Stimulated activated CD4-positive, alpha-beta T cell treated with anti-CD3 and anti-CD28 coated beads, Interleukin-15, amount 100 ng/mL, for 1 hour (primary cell): ENCODE measurements at places on chromosomes 1 and 21.

DNA sequence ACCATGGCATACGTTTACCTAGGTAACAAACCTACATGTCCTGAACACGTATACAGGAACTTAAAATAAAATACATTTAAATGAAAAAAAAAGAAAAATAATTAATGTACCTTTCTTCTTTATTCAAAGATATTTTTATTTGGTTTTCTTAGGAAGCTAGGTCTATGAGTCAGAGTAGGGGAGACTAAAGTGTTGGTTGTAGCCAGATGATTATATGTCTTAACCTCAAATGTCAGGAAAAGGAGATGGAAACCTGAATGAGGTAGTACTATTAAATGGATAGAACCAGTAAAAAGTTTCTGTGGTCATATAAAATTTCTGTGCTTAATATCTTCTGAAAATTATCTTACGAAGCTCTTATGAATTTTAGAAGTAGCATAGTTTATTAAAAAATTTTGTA is 275.8 kb downstream of the KCTD3 start:
- DNase-seq = no peak

DNA sequence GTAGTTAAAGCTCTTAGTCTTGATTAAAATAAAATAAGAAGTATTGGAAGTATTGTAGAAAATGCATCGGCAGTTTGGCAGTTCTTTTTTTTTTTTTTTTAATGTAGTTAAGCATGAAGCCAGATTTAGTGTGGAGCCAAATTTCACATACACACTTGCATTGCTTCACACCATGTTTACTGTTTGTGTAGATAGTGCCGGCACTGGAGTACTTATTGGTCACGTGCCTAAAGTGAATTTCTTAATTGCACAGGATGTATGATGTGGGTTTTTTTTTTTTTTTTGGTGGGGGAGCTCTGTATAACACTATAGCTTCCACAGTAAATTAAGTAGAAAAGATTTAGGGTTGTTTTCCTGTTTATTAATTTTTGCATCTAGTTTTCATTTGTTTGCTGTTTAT is 21.2 kb upstream of the TMEM61 start:
- DNase-seq = no peak

DNA sequence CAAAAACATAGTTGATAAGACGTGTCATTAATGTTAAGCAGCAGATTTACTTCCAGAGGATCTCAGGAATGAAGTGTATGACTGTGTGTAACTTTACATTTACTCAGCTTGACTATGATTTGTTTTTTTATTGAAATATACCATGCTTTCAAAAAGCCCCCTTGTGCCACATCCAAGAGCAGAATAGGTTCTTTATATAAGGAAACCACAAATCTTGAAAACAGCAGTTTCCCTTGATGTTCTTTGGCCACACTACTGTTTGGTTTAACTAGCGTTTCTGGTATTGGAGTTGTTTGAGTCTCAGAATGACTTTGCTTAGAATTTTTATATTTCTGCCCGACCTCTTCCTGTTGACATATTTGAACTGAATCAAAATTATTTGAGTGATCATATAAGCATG is 25.0 kb downstream of the LRRC8C start:
- DNase-seq = no peak

DNA sequence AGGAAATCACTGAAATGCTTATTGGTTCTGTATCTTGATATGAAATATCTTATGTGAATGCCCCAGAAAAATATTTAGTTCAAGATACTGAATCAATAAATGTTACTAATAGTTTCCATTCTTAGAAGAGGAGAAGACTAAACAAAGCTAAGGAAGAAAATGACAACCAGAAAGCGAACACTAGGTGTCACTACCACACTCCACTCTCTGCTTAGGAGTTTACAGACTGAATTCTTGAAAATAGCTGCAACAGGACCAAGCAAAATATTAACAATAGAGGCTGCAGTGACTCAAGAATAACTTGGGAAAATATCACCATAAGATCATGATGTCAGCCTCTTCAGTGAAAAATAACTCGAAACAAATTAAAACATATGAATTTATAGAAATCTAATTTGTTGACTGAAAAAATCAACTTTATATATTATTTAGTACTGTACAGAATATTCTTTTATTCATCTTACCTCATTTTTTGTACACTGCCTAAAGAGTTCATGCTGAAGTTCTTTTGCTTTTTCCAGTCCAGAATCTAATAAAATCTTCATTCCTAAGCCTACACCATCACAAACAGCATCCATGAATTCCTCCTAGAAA is 61.6 kb downstream of the KIF14 start:
- DNase-seq = no peak

GRCh38 chr1:212396638-212397037 is 18.0 kb downstream of the PACC1 start:
- no peak for DNase-seq

GRCh38 chr1:1601564-1602303 is 1.8 kb upstream of the FNDC10 start:
- no peak for DNase-seq

GRCh38 chr1:248406721-248407692 is 4.2 kb downstream of the OR2T1 start:
- DNase-seq = no peak

DNA sequence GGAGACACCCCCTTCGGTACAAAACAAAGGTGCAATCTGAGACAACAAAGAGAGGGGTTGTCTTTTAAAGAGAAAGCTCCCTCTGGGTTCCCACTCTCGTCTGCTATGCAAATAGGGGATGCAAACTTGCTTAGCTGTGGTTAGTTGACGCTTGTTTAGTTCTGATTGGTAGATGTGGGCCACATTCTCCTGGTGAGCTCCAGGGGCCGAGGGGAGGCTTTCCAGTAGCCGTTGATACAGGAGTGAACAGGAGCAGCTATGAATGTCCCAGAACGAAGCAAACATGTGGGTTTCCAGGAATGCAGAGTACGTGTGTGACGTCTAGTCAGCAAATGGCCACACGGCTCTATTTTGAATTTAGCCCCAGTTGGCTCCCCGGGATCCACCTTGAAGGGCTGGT is 14.7 kb downstream of the TFF2 start:
- no peak for DNase-seq

GRCh38 chr1:200184196-200184595 is 156.7 kb downstream of the NR5A2 start:
- no peak for DNase-seq

GRCh38 chr1:56758135-56758534 is 61.1 kb downstream of the FYB2 start:
- no peak for DNase-seq

- no peak for DNase-seq
Observed at GRCh38 chr1:3673381-3674099, 21.2 kb downstream of the TP73 start.

DNA sequence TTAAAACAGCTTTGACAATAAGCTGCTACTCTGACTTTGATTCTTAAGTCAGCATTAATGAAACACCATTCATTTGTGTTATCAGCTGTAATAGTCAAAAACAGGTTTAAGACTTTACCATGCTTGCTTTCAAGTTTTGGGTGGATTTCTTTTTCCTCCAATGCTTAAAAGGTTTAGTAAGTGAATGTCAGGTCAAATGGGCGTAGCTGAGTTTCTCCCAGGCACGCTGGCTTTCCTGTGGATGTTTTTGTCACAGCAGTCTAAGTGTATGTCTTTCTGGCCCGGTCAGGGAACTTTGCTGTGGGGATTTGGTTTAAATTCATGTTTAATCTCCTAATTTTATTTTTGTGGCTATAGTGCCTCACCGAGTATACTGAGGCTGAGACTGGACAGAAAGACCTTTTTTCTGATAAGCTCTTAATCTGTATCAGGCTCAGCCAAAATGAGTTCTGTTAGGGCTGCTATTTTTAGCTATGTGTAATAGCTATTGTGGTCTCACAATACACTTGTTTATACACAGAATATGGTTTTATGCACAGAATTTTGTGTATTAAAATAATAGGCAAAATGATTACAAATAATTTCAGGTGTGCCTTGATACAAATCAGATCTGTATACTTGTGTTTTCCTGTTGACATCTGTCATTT is 292.8 kb downstream of the DISC1 start:
- DNase-seq = no peak

GRCh38 chr1:29240400-29240837 is 4.1 kb downstream of the PTPRU start:
- no peak for DNase-seq

DNA sequence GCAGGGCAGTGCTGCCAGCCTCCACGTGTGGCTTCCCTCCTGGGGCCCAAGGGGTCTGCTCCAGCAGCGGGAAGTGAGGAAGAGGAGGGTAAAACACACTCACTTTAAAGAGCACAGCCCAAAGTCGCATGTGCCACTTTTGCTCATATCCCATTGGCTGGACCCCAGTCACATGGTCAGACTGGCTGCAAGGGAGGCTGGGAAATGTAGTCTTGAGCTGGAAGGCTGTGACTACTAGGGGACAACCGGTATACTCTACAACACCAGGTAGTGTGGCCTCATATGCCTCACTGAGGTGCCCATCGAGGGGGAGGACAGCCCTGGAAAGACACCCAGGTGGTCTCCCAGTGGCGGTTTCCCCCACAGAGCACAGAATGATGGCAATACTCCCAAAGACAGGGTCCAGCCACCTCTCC is 45.2 kb downstream of the CAMK2N1 start:
- no peak for DNase-seq

- DNase-seq = no peak
Observed at GRCh38 chr1:21161842-21162241, 14.9 kb downstream of the EIF4G3 start.

- DNase-seq = no peak
Observed at GRCh38 chr1:218171302-218171893, 113.7 kb upstream of the RRP15 start.

GRCh38 chr1:17502326-17502778 is 37.1 kb upstream of the ARHGEF10L start:
- peak; percentile 17 for DNase-seq

GRCh38 chr1:234008591-234008990 is 104.1 kb downstream of the SLC35F3 start:
- DNase-seq = no peak

- no peak for DNase-seq
Observed at GRCh38 chr1:2441746-2442145, 29.4 kb upstream of the PEX10 start.

- no peak for DNase-seq
Observed at GRCh38 chr21:41377715-41378114, 15.9 kb downstream of the MX2 start.

DNA sequence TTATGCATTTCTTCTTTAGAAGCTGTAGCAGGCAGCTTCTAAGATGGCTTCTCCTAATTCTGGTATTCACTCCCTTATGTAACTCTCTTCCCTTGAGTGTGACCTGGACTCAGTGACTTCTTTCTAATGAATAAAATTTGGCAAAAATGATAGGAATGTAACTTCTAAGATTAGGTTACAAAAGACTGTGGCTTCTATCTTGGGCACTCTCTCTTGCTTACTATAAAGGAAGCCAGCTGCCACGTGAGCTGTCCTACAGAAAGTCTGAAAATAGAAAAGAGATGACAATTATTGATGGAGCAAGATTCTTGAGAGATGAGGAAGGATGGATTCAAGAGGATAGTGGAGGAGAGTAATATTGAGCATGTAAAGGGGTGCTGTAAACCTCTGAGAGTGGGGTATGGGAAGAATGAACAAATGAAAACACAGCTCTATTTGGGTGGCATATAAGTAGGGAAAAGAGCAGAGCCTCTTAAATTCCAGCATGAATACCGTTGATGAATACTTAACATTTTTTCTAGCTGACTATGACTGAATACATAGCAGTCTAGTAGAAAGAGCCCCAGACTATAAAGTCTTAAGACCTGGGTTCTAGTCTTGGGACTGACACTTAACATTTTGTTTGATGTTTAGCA is 5.5 kb downstream of the TSEN15 start:
- no peak for DNase-seq

DNA sequence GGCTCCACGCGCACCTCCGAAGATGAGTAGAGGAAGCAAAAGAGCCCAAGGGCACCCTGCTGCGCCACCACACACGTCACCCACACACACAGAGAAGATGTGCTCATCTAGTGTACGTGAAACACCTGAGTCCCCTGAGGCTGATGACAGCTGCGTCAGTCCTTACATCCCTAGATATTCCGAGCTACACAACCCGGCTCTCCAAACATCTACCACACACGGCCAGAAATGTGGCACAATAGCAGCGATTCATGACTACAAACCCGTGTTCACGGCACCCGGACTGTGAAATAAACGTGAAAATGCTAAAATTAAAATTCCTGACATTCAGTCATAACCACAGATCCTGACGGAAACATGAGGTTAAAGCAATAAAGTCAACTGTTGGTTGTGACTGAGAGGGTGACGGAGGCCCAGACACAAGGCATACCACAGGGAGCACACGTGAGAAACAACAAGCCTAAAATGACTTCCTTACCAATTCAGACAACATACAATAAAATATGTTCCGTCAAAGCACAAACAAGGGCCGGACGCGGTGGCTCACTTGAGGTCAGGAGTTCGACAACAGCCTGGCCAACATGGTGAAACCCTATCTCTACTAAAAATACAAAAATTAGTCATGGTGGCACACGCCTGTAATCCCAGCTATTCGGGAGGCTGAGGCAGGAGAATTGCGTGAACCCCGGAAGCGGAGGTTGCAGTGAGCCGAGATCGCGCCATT is 7.3 kb downstream of the SSU72 start:
- DNase-seq = no peak

DNA sequence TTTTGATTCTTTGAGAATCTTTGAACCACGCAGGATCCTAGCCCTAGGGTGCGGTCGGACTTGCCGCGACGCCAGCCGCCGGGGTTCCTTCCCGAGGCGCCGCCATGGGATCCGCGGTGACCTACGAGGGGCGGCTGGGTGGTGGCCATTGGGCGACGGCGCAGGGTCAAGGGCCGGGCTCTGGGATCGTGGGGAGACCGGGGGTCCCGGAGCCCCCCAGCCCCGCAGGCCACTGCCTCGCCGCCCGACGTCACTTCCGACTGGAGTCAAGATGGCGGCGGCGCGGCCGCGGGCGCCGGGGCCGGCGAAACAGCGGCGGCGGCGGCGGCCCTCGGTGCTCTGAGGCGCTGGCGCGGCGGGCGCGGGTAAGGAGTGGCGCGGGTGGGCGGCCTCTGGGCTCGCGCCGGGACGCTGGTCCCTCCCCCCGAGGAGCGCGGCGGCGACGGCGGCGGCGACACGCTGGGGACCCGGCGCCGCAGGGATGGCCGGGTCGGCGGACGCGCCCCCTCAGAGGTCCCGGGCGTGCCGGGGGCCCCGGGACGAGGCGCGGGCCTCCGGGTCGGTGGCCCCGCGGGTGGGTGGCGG is at the start of gene PRDM2:
Gene PRDM2 (plus strand): TSS at position 253 of the 585 bp plus-strand sequence. CDS start 15,418 bp downstream, outside the sequence.
- DNase-seq = peak; percentile 54

DNA sequence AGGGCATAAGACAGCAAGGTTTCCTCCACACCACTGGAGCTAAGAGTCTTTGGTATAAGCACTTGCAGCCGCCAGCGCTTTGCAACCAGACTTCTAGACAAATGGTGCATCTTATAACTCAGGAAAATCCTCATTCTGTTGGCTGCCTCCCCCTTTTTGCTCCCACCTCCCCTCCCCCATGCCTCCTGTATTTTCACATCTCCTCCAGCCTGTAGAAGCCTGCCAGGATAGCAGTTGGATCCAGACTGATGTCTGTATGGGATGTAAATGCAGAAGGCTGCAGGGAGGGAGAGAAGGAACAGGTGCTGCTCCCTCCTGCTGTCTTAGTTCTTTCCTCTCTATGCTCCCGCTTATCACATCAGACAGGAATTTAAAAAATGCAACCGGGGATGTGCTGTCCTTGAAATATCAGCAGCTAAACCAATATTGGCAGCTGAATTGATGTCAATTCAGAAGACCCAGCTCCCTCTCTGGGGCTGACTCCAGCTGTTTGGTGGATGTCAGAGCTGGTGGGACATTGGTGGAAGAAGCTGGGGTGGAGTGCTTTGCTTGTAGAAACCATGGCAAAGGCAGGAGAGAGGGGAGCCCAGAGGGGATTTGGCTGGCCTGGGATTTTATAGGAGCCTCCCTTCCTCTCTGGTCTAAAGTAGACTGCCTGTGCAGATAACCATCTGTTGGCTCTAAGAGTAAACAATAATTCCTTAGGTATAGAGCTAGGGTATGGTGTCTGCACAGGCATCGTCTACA is 53.5 kb downstream of the NFASC start:
- no peak for DNase-seq
